Fibroblast of skin of left biceps (primary cell): ENCODE measurements at places on chromosomes 5 and 9.

DNA sequence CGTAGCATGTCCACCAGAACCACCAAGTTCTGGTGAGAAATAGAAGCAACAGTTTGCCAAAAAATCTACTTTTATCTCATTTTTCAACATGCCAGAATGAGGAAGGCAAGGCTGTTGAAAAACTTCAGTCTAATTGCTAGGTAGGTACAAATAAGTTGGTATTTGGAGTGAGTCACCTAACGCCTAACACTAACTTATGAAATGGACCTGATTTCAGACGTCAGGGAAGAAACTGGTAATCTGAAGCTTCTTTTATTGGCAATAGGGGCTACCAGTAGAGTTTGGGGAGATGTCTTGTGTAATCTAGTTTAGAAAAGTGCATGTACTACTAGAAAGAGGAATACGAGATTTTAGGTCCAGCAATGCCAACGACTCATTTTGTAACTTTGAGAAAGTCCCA lies 4.4 kb upstream of the PDE6A start:
- no peak for DNase-seq

DNA sequence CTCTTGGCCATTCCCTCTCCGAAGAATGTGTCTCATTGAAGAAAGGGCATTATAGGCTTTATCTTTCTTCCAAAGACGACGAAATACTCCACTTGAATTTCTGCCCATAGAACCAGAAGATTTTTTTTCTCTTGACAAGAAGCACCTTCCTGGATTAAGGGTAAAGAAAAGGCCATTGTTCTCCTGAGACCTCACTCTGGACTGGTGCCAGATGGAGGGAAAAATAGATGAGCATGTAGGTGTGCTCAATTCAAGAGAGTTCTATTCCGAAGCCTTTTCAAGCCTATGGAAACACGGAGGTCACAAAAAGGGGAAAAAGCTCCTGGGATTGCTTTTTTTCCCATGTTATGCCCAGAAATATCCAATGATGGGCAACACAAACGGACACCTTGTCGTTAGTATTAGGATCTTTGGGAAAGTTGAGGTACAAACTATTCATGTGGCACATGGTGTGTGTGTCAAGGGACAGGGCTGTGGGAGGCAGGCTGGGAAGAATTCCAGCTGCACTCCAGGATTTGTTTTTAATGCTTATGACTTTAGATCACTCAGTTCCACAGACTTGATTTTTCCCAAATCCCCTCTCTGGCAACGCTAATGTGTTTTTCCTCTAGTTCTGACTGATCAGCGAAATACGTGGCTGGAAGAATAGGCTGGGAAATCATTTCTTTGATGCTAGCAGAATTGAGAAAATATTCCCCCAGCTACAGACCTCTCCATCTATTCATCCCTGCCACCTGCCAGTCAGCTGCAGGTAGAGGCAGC lies 89.9 kb downstream of the SIL1 start:
- DNase-seq = no peak

DNA sequence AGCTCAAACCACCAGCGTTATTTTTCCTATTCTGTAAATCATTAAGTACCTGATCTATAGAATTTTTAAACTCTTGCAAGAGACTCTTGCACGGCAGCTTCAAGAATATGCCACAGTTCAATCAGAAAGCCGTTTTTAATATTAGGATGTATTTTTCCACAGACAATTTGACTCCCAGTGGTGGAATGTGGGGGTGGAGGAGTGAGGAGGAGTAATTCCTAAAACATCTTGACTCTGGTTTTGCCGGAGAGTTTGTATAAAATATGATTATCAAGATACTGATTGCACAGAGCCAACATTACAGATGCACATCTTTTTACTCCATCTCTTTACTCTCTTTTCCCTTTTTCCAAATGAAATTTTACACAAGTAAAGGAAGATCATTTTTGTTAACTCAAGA lies 288.3 kb downstream of the ENC1 start:
- DNase-seq = no peak

DNA sequence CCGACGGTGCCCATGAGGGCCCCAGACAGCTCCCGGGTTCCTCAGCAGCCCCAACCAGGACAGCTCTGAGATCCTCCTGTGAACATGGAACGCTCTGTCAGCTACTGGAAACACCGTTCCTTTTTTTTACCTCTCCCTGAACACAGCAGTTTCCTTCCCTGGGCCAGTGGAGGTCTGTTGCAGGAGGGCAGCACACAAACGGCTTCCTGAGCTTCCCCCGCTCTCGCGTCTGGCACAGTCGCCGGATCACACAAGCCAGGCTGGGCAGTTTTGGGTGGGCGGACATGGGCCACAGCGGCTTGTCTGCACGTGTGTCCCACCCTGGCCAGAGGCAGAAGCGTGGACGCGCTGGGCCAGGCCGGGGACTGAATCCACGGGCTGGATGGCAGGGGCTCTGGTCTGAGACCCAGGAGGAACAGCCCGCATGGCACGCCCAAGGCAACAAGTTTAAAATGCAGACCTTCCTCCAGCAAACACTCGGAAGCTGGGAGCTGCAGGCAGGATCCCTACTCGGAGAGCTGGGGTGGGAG lies 106.8 kb upstream of the SARDH start:
- DNase-seq = no peak
